ENCODE measurements at places on chromosomes 11 and 22. TPM values are rescaled to one million over a fixed set of nuclear protein-coding genes. Genes with fewer than 3 reads are reported as not detected.

TYR gene
- total RNA-seq, result 1.4 TPM

- DNase-seq, result no peak
These were observed 9.5 kb downstream of the BCL9L start for GRCh38 chr11:118915941-118916841.

DNA sequence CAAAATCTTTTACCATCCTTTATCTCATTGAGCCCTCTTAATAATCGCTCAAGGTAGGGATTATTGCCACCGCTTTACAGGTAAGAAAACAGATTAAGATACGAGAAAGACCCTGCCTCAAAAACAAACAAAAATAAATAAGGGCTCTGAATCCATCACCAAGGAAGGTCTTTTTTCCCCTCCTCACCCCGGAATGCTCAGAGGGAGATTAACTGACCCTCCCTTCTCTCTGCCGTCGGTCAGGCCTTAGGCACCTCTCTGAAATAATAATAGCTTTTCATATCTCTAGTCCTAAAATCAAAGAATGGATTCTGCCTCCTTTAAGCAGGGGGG lies 620 bp upstream of the ATG2A start:
- DNase-seq, result no peak

- DNase-seq, result no peak
These were observed 9.1 kb downstream of the TST start for GRCh38 chr22:37010174-37010573.

DNA sequence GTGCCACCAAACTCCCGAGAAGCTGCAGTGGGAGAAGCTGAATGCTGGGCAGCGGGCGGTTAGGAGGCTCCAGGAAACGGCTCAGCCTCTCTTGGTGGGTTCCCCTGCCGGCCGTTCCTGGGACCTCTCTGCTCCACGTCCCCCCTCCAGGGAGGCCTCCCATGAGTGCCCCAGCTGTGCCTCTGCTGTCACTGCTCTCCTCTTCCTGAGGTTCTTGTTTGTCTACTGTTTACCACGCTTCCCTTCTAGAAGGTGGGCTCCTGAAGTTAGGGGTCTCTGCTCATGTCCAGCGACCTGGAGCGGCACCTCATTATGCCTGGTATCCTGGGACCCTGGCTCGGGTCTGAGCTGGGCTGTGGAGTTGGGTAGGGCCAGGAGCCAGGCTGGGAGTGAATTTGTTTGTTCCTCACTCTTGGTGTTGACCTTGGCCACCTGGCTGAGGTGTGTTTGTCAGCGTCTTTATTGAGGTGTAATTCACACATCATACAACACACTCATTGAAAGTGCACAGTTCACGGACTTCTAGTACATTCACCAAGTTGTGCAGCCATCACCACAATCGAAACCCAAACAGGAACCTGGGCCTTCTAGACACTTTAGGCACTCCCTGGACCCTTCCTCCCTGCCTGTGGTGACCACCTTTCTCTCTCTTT lies 37.8 kb upstream of the GRAMD4 start:
- DNase-seq, result no peak

DNA sequence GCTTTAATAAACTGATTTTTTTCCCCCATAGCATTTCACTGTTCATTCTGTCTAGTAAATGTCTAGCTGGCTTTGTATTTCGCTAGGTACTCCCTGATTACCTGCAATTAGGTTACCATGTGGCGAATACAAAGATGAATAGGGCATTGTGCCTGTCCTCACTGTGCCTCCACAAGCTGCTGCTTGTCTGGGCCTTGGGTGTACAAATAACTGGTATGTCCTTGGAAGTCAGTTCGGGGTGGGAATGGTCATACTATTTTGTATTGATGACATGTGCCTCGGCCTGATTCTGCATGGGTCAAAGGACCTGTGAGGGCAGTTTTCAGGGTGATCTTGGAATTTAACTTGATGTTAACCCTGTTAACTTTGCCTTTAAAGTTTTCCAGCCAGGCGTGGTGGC lies 11.4 kb downstream of the RBM4 start:
- no peak for DNase-seq

DNA sequence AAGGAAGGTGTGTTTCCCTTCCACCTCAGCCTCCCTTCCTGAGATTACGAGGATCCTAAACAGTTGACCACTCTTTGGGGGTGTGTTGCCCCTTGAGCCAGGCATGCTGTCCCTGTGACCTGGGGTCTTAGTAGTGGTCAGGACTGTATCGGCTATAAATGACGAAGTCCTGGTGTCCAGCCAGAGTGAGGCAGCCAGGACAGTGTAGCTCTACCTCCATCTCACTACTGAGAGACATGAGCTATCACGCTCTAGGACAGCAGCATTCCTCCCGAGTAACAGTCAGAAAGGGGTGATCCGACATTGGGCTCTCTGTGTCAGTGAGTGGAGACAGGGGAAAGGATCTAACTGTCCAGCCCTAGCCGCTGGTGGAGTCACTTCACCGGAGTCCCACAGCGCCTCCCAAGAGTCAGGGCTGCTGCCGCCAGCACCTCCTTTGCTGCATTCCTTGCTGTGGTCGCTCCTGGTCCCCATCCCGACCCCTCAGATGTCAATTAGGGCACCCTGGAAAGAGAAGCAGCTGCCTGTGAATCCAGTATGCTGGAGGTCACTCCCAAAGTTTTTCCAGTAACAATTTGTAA lies 3.3 kb upstream of the B3GNT6 start:
- DNase-seq, result no peak

DNA sequence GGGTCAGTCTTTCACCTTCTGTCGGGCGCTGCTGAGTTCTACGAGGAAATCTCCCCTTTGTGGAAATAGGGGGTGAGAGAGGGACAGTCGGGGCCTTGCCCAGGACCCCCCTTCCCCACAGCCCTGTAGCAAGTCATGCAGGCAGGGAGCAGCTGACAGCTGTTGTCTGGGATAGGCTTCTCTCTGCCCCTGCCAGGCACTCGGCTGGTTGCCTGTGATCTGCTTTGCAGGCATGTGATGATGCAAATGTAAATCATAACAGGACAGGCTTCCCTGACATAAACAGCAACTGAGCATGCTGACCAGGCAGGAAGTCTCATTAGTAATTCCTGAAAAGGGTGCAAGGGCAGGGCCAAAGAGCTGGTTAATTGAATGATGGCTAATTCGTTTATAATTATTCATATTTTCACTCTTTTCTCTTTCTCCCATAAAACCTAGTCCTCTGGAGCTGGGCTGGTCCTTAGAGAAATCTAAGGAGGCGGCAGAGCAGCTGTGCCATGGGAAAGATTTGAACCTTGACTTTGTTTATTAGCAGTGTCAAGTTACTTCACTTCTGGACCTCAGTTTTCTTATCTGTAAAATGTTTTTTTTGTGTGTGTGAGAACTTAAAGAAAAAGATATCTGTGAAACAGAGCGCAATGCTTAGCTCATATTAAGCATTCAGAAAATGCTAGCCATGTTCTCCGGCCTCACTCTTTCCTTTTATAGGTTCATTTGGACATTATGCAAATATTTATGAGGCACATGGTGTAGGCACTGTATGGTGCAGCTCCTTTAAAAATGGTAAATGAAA lies 129.7 kb downstream of the LDLRAD3 start:
- DNase-seq, result peak; percentile 80

DNA sequence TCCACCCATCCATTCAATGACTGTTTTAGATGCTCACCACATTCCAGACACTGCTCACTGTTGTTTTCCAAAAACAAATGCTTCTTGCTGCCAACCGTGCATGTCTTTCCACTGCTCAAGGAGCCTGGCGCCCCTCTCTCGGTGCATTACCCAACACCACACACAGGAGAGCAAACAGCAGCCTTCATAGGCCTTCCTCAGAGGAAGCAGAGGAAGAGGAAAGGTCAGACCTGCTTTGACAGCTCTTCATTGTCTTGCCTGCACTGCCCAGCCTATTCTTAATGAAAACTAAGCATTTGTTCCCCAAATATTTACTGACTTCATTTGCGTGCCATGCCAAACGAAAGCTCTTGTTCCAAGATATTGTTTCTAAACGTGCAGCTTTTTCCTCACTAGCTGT lies 1129.2 kb downstream of the TBC1D22A start:
- DNase-seq, result no peak

GRCh38 chr11:86804951-86805350 lies 4.6 kb downstream of the PRSS23 start:
- no peak for DNase-seq

TMPRSS13 gene
- total RNA-seq, result 0.72 TPM

SOX6 gene
- 54.7 TPM for total RNA-seq

PRG3 gene
- total RNA-seq, result 5.5 TPM

- peak; percentile 55 for DNase-seq
These were observed 22.0 kb downstream of the TBRG1 start for GRCh38 chr11:124644426-124645280.

DNA sequence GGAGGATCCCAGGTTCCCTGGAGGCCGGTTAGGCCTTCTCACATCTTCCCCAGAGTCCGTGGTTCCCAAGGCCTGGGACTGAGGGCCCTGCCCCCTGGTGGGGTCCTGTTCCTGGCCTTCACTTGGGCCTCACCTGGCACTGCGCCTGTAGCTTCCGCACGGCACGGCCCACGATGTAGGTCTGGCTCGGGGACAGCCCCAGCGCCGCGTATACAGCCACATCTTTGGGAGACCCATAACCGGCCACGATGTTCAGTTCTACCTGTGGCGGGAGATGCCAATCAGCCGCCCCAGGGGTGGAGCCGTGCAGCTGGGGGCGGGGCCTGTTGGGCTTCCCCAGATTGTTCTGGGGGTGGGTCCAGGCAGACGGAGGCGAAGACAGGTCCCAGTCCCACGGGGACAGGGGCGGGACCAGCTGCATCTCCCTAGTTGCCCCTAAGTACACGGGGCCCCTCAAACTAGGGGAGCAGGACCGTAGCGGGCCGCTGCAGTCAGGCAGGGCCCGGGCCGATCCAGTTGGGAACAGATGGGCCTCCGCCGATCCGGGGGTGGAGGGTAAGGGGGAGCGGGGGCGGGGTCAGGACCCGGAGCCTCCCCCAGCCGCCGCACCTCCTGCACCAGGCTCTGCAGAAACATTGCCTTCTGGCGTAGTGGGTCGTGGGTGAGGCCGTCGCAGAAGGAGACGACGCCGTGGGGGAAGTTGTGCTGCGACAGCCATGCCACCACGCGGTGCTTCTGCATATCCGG lies 10.1 kb downstream of the AIP start:
- DNase-seq, result no peak

ALG9 gene
- total RNA-seq, result 54.7 TPM

All from umbilical cord (tissue), 2 donors.